ENCODE measurements at places on chromosomes 11 and 22. TPM values are rescaled to one million over a fixed set of nuclear protein-coding genes. Genes with fewer than 3 reads are reported as not detected.

The SLC22A9 gene
- total RNA-seq = not detected

The RCOR2 gene
- total RNA-seq = 0.18 TPM

The CHADL gene
- 3.6 TPM for total RNA-seq

The INPP5J gene
- total RNA-seq = 4.6 TPM

DNA sequence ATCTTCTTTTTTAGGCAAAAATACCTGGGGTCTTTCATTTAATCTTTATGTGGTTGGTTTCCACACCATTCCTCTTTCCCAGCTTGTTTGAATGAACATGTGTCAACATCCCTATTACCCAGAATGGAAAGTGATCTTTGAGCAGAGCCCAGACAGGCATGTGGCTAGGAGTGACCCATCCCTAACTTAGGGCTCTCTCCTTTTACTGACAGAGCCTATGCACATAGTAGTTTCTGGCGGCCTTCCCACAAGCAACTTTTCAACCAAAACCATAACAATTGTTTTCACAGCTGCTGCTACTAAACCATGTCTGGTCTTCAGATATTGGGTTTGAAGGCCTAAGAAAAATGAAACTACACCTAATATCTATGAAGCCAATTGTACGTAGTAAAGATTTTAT lies 107.5 kb downstream of the TENM4 start:
- no peak for DNase-seq

- no peak for DNase-seq
Observed at GRCh38 chr11:120465921-120466534, 45.5 kb upstream of the GRIK4 start.

- no peak for DNase-seq
Observed at GRCh38 chr22:44842417-44842816, 90.0 kb downstream of the ARHGAP8 start.

- peak; percentile 32 for DNase-seq
Observed at GRCh38 chr22:50573491-50574382, 4.5 kb downstream of the CPT1B start.

- DNase-seq = peak; percentile 52
Observed at GRCh38 chr11:94740083-94741021, 27.8 kb upstream of the AMOTL1 start.

- no peak for DNase-seq
Observed at GRCh38 chr22:26606611-26607010, 11.2 kb downstream of the CRYBB1 start.

DNA sequence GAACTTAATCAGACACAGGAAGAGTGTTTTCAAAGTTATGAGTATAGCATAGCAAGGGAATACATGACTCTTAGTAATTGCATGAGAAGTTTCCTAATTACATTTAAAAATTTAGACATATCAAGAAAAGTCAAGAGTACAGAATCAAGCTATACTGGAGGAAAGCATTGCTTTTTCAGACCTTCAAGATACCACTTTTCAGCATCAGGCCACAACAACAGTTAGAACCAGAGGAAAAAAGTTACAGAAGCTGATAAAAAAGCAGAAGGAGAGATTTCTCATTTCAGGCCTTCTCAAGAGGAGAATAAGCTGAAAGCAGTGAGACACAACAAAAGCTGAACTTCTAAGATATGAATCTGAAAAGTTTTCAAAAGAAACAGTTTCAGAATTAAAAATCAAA lies 28.1 kb upstream of the QSER1 start:
- no peak for DNase-seq
